CD8-positive, alpha-beta T cell (primary cell): ENCODE measurements at places on chromosomes 7 and 10.

DNA sequence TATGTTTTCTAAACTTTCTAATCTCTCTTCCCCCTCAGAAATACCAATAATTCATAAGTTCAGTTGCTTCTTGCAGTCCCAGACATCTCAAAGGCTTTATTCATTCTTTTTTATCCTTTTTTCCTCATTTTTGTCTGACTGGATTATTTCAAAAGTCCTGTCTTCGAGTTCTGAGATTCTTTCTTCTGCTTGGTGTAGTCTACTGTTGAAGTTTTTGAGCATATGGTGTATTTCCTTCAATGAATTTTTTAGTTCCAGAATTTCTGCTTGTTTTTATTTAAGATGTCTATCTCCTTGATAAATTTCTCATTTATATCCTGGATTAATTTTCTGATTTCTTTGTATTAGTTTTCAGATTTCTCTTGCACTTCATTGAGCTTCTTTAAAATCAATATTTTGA, 8.4 kb downstream of the TMEM140 start:
- no peak for DNase-seq

DNA sequence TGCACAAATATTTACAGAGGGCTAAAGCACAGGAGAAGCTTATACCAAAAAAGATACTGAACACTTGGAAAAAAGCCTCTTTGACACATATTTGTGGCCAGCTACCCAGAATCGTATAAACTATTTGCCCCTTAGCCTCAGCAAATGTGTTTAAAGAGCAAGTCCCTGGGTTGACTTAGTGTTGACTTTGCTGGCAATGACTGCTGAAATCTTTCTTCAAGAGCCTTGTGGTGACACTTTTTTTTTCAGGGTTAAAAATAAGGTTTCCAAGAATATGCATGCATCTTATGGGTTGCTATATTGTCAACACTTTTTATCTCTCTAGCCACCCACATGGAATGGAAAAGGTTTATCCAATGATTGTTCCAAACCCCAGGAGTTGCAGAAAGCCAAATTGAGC, 14.9 kb upstream of the PLEKHS1 start:
- DNase-seq: no peak

GRCh38 chr7:29573567-29573966, 9.9 kb downstream of the PRR15 start:
- DNase-seq: no peak

GRCh38 chr10:31262672-31263071, 56.3 kb upstream of the ZEB1 start:
- no peak for DNase-seq
